ENCODE measurements at places on chromosomes 13 and 19. TPM values are rescaled to one million over a fixed set of nuclear protein-coding genes. Genes with fewer than 3 reads are reported as not detected.

DNA sequence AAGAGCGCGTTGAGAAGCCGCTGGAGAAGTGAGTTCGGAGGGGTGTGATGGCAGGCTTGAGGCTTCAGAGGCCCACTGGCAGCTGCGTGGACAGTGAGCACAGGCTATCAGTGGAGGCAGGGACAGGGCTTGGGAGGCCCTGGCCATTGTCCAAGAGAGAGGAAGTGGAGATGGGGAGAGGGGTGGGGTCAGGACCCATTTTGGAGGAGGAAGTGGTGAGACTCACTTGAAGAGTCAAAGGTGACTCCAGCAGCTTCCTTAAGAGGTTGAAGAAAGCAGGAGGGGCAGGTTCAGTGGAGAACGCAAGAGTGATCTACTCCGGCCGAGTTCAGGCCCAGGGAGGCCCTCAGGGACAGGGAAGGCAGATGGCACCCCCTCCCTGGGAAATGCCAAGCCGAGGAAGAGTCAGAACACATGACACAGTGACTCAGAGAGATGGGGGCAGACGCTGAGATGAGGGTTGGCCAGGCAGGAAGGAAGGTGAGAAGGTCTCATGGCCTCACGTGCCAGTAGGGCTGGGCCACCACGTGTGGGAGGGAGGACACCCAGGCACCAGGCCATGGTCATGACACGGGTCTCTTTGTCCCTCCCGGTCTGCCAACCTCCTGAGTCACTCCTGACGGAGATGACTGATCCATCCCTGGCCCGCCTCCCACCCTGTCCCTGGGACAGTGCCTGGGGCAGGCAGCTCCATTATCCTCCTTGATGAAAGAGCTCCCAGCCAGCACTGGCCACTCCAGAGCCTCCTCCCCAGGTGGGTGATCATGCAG lies 10.1 kb upstream of the CD22 start:
- no peaks in the 10 kb centered on the region for H3K36me3 ChIP-seq
- peaks cover 27% of the 10 kb centered on the region for H3K4me1 ChIP-seq

- no peak overlapping the region for H3K27ac ChIP-seq
- H3K4me3 ChIP-seq: no peak overlapping the region
- peaks cover 25% of the 10 kb centered on the region for H3K36me3 ChIP-seq
- H3K27me3 ChIP-seq: no peaks in the 10 kb centered on the region
- DNase-seq: no peak
Observed at GRCh38 chr19:6412447-6413091, 12.0 kb downstream of the KHSRP start.

DNA sequence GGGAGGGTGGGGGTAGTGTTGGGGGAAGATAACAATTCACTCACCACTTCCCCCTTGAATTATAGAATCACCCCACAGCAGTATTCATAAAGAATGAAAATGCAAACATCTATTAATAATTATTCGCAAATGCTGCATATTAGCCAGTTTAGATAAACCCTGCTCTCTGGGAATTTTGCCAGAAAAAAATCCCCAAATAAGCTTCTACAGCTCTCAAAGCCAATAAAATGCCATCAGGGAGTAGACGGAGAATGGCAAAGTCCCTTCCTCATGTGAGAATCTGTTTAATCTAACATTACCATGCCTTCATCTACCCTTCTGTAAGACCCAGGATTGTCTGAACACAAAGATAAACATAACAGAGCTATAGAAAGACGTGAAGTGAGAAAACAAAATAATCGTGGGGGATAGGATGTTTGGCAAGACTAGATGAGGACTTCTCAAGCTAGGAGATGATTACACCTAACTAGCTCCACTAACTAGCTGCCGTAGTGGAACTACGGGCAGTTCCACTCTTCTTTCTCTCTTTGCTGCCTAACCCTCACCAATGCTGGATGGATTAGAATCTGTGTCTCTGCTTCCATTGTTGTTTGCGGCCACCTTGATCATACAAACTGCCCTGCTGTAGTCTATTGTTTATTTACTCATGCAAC lies 32.4 kb upstream of the CACNA1A start:
- no peaks in the 10 kb centered on the region for H3K36me3 ChIP-seq
- no peaks in the 10 kb centered on the region for H3K4me1 ChIP-seq
- no peak overlapping the region for H3K4me3 ChIP-seq
- no peak for DNase-seq
- H3K27ac ChIP-seq: no peak overlapping the region

GRCh38 chr13:30413842-30414241 lies 8.5 kb upstream of the UBE2L5 start:
- no peak for DNase-seq
- H3K36me3 ChIP-seq: no peaks in the 10 kb centered on the region
- H3K27ac ChIP-seq: no peak overlapping the region
- H3K4me1 ChIP-seq: peaks cover 15% of the 10 kb centered on the region

GRCh38 chr13:106529415-106530170 lies 5.9 kb downstream of the EFNB2 start:
- no peak for DNase-seq
- H3K4me1 ChIP-seq: no peaks in the 10 kb centered on the region
- no peak overlapping the region for H3K27ac ChIP-seq
- no peak overlapping the region for H3K4me3 ChIP-seq

DNA sequence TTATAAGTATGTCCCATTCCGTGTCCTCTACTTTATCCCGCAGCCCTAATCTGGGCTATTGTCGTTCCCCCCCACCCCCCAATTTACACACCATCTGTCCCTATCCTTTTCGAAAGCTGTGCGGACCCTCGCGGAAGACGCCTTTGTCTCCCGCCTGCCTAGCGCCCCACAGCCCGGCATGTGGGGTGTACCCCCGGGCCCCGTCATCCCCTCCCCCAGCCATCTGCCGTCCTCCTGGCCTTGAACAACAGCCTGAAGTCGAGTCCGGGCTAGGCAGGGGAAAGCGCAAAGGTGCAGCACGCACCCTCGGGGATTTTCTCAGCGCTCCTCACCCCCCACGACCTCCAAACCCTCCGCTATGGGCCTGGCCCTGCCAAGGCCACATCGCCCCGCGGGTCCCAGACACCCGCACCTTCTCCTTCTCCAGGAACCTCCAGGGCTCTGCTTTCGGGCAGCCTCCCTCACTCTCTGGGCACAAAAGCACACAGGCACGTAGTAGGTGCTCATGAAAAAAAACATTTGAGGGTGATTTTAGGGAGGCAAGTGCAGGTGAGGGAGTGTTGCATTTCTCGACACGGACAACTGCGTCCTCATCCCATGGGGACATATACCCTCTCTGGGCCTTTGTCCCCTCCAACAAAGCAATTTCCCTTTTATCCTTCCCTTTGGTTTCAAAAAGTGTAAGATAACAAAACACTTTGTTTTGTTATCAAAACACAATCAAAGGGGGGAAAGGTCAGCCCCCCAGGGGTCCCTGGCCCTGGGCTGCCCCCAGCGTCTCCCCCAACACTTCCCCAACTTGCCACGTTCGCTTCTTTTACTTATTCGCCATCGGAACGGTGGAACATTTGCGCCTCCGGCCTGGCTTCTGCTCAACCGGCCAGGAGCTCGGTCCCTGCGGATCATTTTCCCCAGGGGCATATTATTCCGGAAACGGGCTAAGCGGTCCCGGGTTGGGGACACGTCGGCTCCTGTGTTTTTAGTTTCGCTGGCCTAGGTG lies 16.4 kb downstream of the CCDC124 start:
- H3K36me3 ChIP-seq: no peaks in the 10 kb centered on the region
- H3K4me3 ChIP-seq: peak overlapping the region; percentile 74
- no peak for DNase-seq
- H3K4me1 ChIP-seq: peaks cover 45% of the 10 kb centered on the region
- peaks cover 10% of the 10 kb centered on the region for H3K27me3 ChIP-seq

- H3K27ac ChIP-seq: no peak overlapping the region
- H3K4me3 ChIP-seq: no peak overlapping the region
- no peaks in the 10 kb centered on the region for H3K4me1 ChIP-seq
Observed at GRCh38 chr13:22648320-22648801, 532.4 kb upstream of the SGCG start.

GRCh38 chr13:68690567-68690966 lies 1417.1 kb upstream of the ATXN8OS start:
- no peaks in the 10 kb centered on the region for H3K4me1 ChIP-seq
- no peak overlapping the region for H3K4me3 ChIP-seq
- no peak for DNase-seq
- H3K36me3 ChIP-seq: no peaks in the 10 kb centered on the region
- no peak overlapping the region for H3K27ac ChIP-seq

- no peak overlapping the region for H3K27ac ChIP-seq
- no peaks in the 10 kb centered on the region for H3K4me1 ChIP-seq
- no peaks in the 10 kb centered on the region for H3K27me3 ChIP-seq
- no peak overlapping the region for H3K4me3 ChIP-seq
Observed at GRCh38 chr13:76656056-76656455, 230.1 kb downstream of the KCTD12 start.

GRCh38 chr13:33869005-33869404 lies 51.1 kb downstream of the RFC3 start:
- no peaks in the 10 kb centered on the region for H3K27me3 ChIP-seq
- no peaks in the 10 kb centered on the region for H3K4me1 ChIP-seq
- DNase-seq: no peak
- no peak overlapping the region for H3K4me3 ChIP-seq
- H3K36me3 ChIP-seq: no peaks in the 10 kb centered on the region

DNA sequence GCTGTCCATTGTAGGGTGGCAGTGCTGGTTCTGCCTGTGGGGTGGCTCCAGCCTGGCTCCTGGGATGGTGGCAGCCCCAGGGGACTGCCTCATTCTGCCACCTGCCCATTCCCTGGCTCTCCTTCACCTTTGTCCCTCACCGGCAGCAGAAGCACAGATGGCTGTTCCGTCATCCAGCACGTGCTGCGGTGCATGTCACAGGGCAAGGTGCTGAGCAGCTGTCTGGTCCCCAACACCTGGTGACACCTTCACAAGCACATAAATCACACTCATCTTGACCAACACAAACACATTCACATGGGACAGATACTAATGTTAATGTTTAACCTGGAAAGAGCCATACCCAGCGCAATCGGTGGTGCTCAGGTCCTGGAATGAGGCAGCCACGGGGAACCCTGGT lies 126.8 kb downstream of the UQCRFS1 start:
- DNase-seq: no peak
- H3K4me1 ChIP-seq: no peaks in the 10 kb centered on the region
- H3K27me3 ChIP-seq: no peaks in the 10 kb centered on the region

DNA sequence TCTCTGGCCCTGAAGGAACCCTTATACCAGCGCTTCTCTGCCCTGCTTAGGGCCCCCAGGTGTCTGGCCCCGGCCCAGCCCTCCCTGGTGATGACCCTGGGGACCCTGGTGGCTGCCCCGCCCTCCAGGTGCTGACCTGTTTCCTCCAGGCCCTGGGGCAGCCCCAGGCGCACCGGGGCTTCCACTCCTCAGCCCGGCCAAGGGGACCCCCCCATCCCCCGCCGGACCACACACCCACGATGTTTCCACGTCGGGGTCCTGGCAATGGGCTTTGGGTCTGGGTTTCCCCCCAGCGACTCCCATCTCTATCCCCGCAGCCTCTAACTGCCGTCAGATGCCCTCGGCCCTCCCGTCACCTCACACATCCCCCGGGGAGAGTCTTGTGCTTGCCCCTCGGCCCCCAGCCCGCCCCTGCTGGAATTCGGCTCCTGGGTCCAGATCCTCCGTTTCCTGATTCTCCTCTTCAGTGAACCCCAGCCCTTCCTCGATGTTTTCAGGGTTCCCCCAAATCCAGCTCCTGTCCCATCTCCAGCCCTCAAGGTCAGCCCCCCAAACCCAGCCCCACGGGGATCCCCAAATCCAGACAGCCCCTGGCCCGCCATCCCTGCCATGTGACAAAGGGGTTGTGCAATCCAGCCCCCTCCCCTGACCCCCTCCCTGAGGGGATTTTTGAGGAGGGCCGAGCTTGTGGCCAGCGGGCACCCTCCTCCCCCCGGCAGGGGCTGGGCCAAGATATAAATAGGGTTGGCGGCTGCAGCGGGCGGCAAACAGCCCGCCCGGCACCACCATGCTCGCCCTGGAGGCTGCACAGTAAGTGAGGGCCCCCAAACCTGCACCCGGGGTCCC lies at the start of gene SPIB:
Gene SPIB, plus strand, starts transcription at position 763 of the 846 bp plus-strand sequence. Its CDS starts 25 bp downstream, at position 788.
- no peak for DNase-seq
- no peaks in the 10 kb centered on the region for H3K27me3 ChIP-seq
- peak within 1 kb of the TSS; percentile 78 for H3K4me3 ChIP-seq
- H3K27ac ChIP-seq: peak within 1 kb of the TSS; percentile 79
- peaks cover 3% of the 10 kb centered on the region for H3K36me3 ChIP-seq
- peaks cover 44% of the 10 kb centered on the region for H3K4me1 ChIP-seq

DNA sequence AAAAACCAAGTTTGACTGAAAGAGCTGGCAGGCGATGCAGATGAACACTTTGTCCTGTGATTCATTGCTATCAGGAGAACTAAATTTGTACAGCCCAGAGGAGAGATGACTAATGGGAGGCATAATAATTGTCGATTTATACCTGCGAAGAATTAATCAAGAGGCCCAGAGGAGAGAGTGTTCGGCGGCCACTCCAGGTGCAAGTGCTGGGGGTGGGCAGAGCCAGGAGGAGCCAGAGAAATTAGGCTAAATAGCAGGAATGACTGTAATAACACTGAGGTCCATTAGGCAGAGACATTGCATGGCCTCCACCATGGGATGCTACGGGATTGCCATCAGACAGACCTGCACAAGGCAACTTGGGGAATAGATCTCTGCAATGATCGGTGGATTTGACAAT lies 107.7 kb upstream of the UQCRFS1 start:
- H3K27ac ChIP-seq: no peak overlapping the region
- H3K4me1 ChIP-seq: no peaks in the 10 kb centered on the region
- no peaks in the 10 kb centered on the region for H3K27me3 ChIP-seq
- no peak overlapping the region for H3K4me3 ChIP-seq
- no peak for DNase-seq
- no peaks in the 10 kb centered on the region for H3K36me3 ChIP-seq

DNA sequence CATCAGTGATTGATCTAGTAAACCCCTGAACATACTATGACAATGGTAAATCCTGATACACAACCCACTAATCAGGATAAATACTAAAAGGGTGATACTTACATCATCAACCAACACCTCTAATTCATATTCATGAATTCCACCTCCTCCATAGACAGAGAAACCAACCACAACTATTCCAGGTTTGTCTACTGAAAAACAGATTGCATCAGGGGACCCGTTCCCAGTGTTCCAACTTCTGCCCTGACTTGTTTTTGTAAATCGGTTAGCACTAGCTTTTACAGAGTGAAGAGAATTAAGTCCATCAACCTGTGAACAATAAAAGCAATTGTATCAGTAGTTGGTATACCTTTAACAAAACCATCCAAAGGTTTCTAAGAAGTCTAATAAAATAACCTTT lies 149.2 kb downstream of the MYCBP2 start:
- no peaks in the 10 kb centered on the region for H3K4me1 ChIP-seq
- DNase-seq: no peak
- H3K4me3 ChIP-seq: no peak overlapping the region
- H3K27ac ChIP-seq: no peak overlapping the region
- peaks cover 35% of the 10 kb centered on the region for H3K36me3 ChIP-seq

The ZC3H4 gene
- 78.1 TPM for total RNA-seq

The KRTDAP gene
- total RNA-seq: not detected

The PLK5 gene
- 0.13 TPM for total RNA-seq

The ZNF229 gene
- 0.15 TPM for total RNA-seq

The PLA2G4C gene
- total RNA-seq: 2.7 TPM

The FPR1 gene
- not detected for total RNA-seq

The PNMA8B gene
- total RNA-seq: not detected

The FAM216B gene
- not detected for total RNA-seq

All from GM12878 (cell line).